T1000 (cell line): ENCODE measurements at places on chromosomes 7 and 10.

DNA sequence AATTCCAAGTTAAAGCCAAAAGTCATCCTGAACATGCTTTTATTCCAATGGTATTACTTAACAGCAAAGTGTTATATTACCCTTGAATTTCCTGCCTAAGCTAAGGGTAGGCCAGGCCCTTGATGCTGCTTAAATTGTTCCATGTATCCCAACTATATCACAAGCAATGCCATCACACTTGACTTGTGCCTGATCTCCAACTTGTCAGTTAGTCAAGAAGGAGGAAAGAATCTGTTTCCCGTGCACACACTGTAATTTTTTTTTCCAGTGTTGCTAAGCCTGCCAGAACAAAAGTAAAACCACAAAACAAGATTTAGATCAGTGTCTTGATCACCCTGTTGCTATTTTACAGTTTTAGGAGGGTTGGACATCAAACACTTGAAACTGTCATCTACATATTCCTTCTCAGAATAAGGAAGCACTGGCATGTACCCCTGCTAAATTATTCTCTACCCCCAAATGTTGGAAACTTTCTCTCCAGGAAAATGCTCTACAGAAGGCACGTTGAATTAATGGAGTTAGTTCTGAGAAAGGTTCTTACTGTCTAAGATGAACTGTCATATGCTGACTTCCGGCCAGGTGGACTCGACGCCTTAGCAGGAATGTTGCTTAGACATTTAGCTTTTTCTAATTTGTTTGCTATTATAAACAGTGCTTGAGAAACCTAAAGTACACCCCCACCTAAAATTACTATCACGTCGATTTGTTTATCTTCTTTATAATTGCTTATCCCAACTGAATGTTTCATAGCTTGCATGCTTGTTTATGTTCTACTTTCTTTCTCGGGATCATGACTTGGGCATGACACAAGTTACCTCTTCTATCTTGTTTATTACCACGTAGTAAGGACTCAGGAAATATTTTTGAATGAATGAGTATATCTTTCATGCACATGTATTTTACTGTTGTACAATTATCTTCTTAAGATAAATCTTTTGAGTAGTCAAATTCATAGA, 105.5 kb upstream of the ZNF438 start:
- DNase-seq = no peak

GRCh38 chr7:151459726-151460473, 20.0 kb upstream of the CRYGN start:
- peak; percentile 66 for DNase-seq

DNA sequence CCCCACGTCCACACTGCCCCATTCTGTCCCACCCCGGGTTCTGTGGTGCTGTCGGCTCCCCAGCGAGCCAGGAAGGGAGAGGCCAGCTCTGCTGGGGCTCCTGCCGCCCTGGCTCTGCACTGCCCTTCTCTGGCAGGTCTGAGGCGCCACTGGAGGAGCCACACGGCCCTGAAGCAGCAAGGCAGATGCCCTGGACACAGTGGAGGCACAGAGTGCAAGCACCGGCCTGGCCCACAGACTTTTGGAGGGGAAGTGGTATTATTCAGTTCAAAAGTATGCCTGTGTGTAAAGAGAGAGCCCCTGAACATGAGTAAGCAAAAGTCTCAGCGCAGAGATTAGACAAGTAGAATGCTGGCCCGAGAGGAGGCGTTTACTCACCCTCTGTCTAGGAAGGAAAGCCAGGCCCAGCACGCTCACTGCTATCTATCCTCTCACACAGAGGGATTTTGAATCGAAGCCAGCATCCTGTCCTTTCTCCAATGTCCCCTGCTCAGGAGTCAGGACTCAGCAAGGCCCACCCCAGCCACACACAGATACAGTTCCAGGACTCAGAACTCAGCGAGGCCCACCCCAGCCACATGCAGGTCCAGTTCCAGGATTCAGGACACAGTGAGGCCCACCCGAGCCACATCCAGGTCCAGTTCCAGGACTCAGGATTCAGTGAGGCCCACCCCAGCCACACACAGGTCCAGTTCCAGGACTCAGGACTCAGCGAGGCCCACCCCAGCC, 115.0 kb downstream of the EGFR start:
- peak; percentile 83 for DNase-seq

DNA sequence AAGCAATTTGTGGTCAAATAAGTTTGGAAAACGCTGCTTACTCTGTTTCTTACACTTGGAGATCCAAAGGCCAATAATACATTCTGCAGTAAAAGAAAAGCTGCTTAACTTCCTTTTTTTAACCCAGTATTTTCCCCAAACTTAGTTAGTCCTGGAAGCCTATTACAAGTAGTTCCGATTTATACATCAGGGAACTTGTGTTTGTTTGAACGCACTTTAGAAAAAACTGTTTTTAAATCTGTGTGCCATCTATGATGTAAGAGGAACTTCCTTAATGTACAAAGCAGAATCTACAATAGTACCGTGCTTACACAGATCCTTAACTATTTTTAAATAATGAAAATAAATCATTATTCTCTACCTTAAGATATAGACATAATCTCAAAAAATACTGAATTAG, 23.0 kb downstream of the SFR1 start:
- DNase-seq = no peak

GRCh38 chr7:45570797-45571196, 3.4 kb upstream of the ADCY1 start:
- no peak for DNase-seq

- no peak for DNase-seq
These were observed 30.7 kb upstream of the TEX47 start for GRCh38 chr7:88826222-88826621.
